ENCODE measurements at places on chromosomes 7 and 10. TPM values are rescaled to one million over a fixed set of nuclear protein-coding genes. Genes with fewer than 3 reads are reported as not detected.

Gene TAS2R41
- not detected for polyA plus RNA-seq

Gene GRID2IP
- polyA plus RNA-seq, result 0.57 TPM

Gene ABI1
- polyA plus RNA-seq, result 45.9 TPM

Gene LBX1
- 4.7 TPM for polyA plus RNA-seq

Gene CRYGN
- 0.16 TPM for polyA plus RNA-seq

Gene CPEB3
- 6.1 TPM for polyA plus RNA-seq

Gene VSTM2A
- polyA plus RNA-seq, result not detected

Gene AGBL3
- 2.4 TPM for polyA plus RNA-seq

Gene IMMP2L
- not detected for polyA plus RNA-seq
